ENCODE measurements at places on chromosomes 2 and 18. TPM values are rescaled to one million over a fixed set of nuclear protein-coding genes. Genes with fewer than 3 reads are reported as not detected.

DNA sequence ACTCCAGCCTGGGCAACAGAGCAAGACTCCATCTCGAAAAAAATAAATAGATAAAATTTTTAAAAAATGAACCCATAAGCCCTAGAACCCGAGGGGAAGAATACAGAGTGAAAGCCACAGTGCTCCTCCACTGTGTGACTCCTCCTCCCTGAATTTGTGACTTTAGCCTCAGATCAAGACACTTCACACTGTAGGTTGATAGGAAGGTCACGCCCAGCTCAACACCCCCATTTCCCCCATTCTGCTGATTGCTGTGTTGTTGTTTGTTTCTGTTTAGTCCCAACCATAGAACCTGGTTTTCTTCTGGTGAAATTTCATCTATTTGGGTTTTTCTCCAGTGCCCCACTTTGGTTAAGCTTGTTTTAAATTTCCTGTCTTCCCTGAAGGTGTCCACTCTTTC lies 102.2 kb downstream of the VIT start:
- no peak for DNase-seq

- DNase-seq: no peak
- no peaks in the 10 kb centered on the region for H3K27me3 ChIP-seq
- peaks cover 2% of the 10 kb centered on the region for H3K36me3 ChIP-seq
- peak overlapping the region; percentile 98 for H3K27ac ChIP-seq
- no peak overlapping the region for H3K4me3 ChIP-seq
Measured at GRCh38 chr2:227804975-227805374, 8.7 kb upstream of the CCL20 start.

DNA sequence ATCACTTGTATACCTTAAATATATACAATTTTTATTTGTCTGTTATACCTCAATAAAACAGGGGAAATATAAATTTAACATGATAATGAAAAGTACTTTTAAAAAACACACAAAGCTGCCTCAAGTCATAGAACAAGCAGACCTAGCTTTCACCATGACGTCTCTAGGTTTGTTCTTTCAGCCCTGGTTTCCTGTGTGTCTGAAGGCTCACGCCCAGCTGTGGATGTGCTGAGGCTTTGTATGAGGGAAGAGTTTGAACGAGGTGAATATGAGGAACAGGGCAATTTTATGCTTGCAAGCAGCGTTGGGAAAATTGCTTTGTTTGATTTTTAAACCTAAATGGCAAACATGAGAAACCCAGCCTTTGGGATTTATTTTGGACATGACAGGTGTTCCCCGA lies 15.3 kb downstream of the SH3RF3 start:
- H3K27me3 ChIP-seq: peaks cover 52% of the 10 kb centered on the region
- H3K4me3 ChIP-seq: peak overlapping the region; percentile 47
- H3K36me3 ChIP-seq: no peaks in the 10 kb centered on the region
- peaks cover 21% of the 10 kb centered on the region for H3K4me1 ChIP-seq

Gene DYSF
- total RNA-seq: 2.8 TPM

GRCh38 chr2:97900806-97901205 lies 94.9 kb downstream of the TMEM131 start:
- no peaks in the 10 kb centered on the region for H3K27me3 ChIP-seq
- H3K4me1 ChIP-seq: peaks cover 8% of the 10 kb centered on the region
- no peak for DNase-seq
- no peak overlapping the region for H3K4me3 ChIP-seq
- H3K36me3 ChIP-seq: peaks cover 6% of the 10 kb centered on the region

DNA sequence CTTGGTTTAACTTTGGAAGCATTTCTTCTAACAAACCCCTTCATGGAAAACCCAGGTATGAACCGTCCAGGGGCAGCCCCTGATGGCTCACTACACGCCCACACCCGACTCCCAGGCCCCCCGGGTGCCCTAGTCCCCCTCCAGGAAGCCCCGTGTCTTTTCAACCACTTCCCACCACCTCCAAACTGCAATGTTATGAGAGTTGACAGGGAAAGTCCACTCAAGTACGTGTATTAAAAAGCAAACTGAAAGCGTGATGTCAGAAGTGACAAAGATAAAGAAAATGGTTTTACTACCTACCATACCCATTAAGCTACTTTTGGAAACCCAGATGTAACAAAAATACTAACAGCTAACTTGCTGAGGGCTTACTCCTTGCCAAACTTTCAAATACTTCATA lies 51.5 kb downstream of the L3MBTL4 start:
- H3K27ac ChIP-seq: no peak overlapping the region
- H3K36me3 ChIP-seq: no peaks in the 10 kb centered on the region
- DNase-seq: no peak
- H3K4me3 ChIP-seq: no peak overlapping the region
- H3K4me1 ChIP-seq: no peaks in the 10 kb centered on the region

Gene ASXL3
- total RNA-seq: not detected

DNA sequence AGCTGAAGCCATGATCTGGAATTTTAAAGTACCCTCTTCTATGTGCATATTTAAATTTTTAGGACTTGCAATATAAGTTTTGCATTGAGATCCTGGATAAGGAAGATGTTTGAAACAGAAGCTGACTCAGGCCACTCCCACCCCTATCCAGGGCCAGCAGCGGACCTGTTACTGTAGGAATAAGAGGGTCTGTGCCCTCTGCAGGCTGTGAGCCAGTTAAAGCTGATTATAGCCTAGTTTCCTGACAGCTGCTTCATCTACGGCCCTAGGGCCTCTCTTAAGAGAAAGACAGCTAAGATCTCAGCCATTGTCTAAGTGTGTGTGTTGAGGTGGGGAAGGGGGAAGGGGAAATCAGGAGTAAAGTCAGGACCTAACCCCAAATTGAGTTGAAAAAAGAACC lies 234.0 kb downstream of the HAUS1 start:
- peaks cover 48% of the 10 kb centered on the region for H3K27me3 ChIP-seq
- H3K36me3 ChIP-seq: peaks cover 2% of the 10 kb centered on the region
- DNase-seq: no peak

DNA sequence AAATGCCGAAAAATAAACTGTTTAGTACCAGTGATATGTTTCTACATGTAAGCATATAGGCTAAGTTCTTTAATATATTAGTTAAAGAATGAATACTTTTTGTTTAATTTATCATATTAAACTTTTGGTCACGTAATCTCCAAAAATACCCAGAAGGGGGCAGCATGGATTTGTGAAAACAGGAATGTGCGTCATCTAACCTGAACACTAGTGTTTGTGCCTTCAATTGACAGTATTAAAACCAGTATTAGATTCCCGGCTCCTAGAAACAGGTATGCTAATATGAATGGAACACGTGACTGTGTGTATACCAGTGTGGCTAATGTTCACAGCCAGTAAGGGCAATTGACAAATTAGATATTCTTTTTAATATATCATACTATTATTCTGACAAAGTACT lies 51.8 kb downstream of the WDR7 start:
- no peaks in the 10 kb centered on the region for H3K27me3 ChIP-seq
- DNase-seq: no peak
- H3K36me3 ChIP-seq: no peaks in the 10 kb centered on the region
- no peak overlapping the region for H3K27ac ChIP-seq

Gene NFATC1
- total RNA-seq: 73.4 TPM

DNA sequence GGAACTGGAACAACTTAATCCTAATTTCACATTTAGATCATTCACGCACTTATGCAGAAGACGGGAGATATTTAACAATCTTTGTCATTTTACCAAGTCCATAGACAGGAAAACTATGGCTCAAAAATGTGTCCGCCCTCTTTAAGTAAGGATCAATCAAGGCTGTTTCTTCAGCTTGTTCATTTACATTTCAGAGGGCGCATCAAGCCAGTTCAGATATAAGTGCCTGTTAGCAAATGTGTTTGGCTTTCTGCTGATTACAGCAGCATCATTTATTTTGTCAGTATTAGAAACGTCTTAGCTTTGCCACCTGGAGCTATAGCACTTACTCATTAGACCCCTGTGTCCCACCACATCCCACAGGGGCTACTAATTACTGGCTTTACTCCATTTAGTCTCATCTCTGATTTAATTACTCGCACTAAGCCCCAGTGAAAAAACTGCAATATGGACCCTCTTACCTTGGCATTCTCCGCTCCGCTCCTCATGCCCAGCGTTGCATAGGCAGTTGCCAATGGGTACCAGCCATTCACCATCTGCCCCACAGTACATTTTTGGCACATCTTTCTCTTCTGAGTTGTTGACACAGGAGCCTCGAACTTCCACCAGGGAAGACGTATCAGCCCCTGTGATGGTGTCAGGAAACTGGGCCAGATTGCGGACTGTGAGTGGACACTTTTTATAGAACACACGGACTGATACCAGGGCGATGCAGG lies 8.7 kb downstream of the EPHA4 start:
- peaks cover 13% of the 10 kb centered on the region for H3K36me3 ChIP-seq
- H3K4me3 ChIP-seq: no peak overlapping the region
- H3K4me1 ChIP-seq: peaks cover 49% of the 10 kb centered on the region
- no peak for DNase-seq
- H3K27me3 ChIP-seq: no peaks in the 10 kb centered on the region

GRCh38 chr2:190050001-190050400 lies 12.5 kb downstream of the MSTN start:
- H3K4me1 ChIP-seq: no peaks in the 10 kb centered on the region
- no peak for DNase-seq
- H3K27ac ChIP-seq: no peak overlapping the region
- H3K4me3 ChIP-seq: no peak overlapping the region
- peaks cover 4% of the 10 kb centered on the region for H3K36me3 ChIP-seq
- H3K27me3 ChIP-seq: peaks cover 18% of the 10 kb centered on the region

DNA sequence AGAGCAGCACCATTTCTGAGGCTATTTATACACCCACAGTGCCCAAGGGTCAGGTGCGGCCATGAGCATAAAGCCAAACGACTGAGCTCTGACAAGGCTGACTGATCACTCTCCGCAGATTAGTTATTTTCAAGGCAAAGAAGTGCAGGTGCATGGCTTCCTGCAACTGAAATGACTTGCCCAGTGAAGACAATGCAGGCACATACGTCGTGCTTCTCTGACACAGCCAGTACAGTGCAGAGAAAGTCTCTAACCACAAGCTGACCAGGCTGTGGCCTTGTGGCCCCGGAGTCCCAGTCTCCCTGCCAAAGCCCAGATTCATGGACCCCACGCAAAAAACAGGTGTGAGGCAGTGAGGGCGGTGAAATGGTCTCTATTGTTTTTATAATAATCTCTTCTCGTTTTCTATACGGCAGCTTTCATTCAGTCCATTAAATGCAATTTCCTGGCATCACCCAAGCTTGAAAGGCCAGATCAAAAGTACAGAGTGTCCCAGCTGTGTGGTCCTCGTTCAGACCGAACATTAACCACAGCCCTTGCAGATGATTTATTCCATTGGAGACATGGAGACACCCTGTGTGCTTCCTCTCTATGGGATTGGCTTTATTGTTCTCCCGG lies 447.0 kb upstream of the ID2 start:
- H3K36me3 ChIP-seq: peaks cover 2% of the 10 kb centered on the region
- no peak for DNase-seq
- H3K27ac ChIP-seq: no peak overlapping the region
- H3K27me3 ChIP-seq: no peaks in the 10 kb centered on the region
- peaks cover 12% of the 10 kb centered on the region for H3K4me1 ChIP-seq
- H3K4me3 ChIP-seq: no peak overlapping the region

DNA sequence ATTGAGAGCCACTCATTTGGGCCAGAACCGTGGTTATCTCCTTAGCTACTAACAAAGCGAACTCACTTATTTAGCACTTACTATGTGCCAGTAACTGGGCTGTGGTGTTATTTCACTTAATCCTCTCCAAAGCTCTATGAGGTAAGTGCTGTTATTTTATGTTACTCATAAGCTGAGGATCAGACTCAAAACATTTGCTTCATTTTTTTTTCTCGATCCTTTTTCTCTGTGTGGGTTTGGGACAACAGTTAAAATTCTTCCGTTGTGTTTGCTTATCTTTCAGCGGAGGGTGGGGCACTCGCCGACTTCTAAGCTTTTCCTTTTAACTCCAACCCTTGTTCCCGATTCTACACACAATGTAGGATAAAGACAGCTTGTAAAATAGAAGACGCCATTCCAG lies 52.8 kb downstream of the TMEM178A start:
- H3K4me1 ChIP-seq: no peaks in the 10 kb centered on the region
- H3K27me3 ChIP-seq: peaks cover 54% of the 10 kb centered on the region
- peak overlapping the region; percentile 47 for H3K27ac ChIP-seq
- no peak overlapping the region for H3K4me3 ChIP-seq
- no peak for DNase-seq
- peaks cover 2% of the 10 kb centered on the region for H3K36me3 ChIP-seq

GRCh38 chr2:85959185-85959584 lies 70.4 kb upstream of the ST3GAL5 start:
- DNase-seq: no peak
- H3K27ac ChIP-seq: no peak overlapping the region
- H3K4me1 ChIP-seq: peaks cover 6% of the 10 kb centered on the region
- H3K36me3 ChIP-seq: no peaks in the 10 kb centered on the region

- peaks cover 9% of the 10 kb centered on the region for H3K36me3 ChIP-seq
- peak overlapping the region; percentile 91 for H3K27ac ChIP-seq
- H3K4me1 ChIP-seq: peaks cover 23% of the 10 kb centered on the region
- no peak for DNase-seq
- H3K4me3 ChIP-seq: peak overlapping the region; percentile 68
Measured at GRCh38 chr18:76859474-76860339, 37.4 kb downstream of the ZNF236 start.

GRCh38 chr2:134406311-134406710 lies 152.4 kb downstream of the MGAT5 start:
- peaks cover 62% of the 10 kb centered on the region for H3K4me1 ChIP-seq
- H3K27me3 ChIP-seq: no peaks in the 10 kb centered on the region
- DNase-seq: no peak
- H3K4me3 ChIP-seq: no peak overlapping the region
- peak overlapping the region; percentile 93 for H3K27ac ChIP-seq

GRCh38 chr2:167181688-167182087 lies 293.4 kb downstream of the XIRP2 start:
- H3K27ac ChIP-seq: no peak overlapping the region
- no peaks in the 10 kb centered on the region for H3K4me1 ChIP-seq
- H3K4me3 ChIP-seq: no peak overlapping the region

Gene DYNAP
- not detected for total RNA-seq

Gene MEP1B
- total RNA-seq: not detected

Gene TNFAIP6
- not detected for total RNA-seq

DNA sequence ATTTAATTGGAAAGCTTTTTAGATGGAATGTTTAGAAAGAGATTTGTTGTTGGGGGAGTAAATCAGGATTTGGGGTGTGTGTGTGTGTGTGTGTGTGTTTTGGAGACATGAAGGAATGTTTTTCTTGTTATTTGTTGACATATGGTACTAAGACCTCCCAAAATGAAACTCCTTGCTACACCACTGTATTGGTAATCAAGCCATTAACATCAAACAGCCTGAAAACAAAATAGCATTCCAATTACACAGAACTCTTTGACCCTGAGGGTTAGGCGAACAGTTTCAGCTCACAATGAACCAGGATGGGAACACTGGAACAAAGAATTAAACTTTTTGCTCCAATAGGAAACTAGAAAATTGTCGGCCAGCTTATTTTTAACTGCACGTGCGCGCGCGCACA lies 41.7 kb upstream of the DARS1 start:
- no peak overlapping the region for H3K4me3 ChIP-seq
- H3K27ac ChIP-seq: no peak overlapping the region
- H3K36me3 ChIP-seq: no peaks in the 10 kb centered on the region
- H3K27me3 ChIP-seq: no peaks in the 10 kb centered on the region
- no peak for DNase-seq
- peaks cover 6% of the 10 kb centered on the region for H3K4me1 ChIP-seq

GRCh38 chr2:129829588-129829987 lies 149.9 kb upstream of the RAB6C start:
- H3K27ac ChIP-seq: no peak overlapping the region
- no peak overlapping the region for H3K4me3 ChIP-seq
- no peaks in the 10 kb centered on the region for H3K4me1 ChIP-seq
- DNase-seq: no peak
- H3K27me3 ChIP-seq: peaks cover 16% of the 10 kb centered on the region

Measured in T-helper 17 cell (primary cell).